ENCODE measurements at places on chromosomes 1 and 21.
A peak's percentile ranks its signal among the peaks of the same experiment; 100 is the strongest.

DNA sequence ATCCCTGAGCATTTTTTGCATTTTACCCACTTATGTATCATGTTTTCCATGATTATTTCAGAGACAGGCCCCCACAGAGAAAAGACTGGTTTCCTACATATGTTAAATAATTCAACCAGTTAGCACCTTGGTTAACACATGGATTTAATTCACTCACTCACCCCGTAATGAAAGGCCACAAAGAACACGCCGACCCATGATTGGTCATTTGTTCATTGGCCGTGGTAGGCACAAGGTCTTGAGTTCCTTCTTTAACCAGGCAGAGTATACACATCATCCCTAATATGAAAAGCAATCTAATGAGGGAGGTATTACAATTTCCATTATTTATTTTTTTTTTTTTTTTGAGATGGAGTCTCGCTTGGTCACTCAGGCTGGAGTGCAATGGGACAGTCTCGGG lies 50.6 kb downstream of the RPS6KA1 start:
- no peak for DNase-seq

DNA sequence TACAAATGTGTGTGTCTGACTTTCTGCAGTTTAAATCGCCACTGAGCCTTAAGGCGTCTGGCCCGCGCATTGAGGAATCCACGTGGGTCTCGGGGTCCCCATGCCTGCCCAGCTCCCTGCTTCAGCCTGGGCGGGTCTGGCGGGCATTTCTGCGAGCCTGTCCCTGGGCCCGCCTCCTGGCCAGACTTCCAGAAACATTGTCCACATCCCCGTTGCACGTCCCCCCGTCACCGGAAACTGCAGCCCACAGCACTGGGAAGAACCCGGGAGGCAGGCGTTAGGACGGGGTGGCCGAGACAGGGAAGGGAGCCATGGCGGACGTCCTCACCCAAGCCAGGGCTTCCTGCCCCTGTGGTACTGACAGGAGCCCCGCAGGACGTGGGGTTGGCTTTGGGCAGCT lies 113.1 kb upstream of the COL6A1 start:
- DNase-seq, result no peak

DNA sequence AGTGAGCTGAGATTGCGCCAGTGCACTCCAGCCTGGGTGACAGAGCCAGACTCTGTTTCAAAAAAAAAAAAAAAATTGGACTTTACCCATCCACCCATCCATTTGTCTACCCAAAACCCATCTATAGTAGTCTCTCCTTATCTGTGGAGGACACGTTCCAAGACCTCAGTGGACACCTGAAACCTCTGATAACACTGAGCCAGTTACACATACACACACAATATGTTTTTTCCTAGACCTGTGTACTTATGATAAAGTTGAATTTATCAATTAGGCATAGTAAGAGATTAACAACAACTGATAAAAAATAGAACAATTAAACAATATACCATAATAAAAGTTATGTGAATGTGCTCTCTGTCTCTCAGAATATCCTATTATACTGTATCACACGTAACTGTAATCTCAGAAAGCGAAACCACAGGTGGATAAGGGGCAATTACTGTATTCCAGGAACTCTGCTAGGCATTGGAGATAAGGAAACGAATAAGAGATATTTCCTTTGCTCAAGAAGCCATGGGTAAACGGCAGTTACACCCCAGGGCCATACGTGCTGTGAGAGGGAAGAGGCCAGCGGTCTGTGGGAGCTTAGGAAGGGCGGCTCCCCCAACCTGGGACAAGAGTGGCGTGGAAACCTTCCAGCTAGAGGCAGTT lies 84.2 kb upstream of the DISP3 start:
- no peak for DNase-seq

DNA sequence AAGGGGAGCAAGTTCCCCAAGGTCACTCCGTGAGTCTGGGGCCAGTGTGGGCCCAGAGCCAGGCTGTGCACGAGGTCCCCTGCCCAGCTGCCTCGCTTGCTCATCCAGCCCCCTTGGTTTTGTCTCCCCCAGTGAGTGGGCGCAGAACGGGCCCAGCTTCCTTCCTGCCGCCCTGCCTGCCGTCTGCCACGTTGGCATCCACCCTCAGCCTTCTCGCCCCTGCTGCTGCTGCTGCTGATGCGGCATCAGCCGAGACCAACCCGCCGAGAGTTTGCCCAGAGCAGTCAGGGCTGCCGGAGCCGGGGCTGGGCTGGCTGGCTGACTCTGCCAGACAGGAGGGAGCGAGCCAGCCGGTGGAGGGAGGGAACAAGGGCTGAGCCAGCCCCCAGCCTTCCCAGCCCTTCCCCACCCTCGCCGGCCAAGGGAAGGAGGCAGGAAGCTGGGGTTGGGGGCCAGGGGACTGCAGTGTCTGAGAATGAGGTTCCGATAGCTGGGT lies 31.4 kb upstream of the WASF2 start:
- peak; percentile 47 for DNase-seq

GRCh38 chr1:206492589-206492988 lies 14.7 kb upstream of the RASSF5 start:
- no peak for DNase-seq

GRCh38 chr1:197771904-197772556 lies 3.2 kb downstream of the DENND1B start:
- DNase-seq, result no peak

DNA sequence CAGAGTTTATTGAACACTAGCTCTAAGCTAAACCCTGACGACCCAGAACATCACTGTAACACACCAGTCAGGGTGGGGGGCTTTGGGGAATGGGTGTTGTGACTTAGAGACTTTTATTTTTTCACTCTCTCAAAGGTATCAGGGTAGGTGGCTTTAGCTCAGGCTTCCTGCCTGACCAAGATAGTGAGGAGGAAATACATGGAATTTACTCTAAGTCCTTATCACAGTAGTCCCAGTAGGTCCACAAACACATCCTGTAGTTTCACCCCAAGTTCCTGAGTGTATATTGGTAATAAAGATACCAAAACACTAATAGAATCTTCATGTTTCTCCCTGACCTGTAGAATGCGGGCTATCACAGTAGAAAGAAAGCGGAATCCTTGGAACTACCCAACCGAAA lies 15.1 kb downstream of the GJA5 start:
- DNase-seq, result no peak

DNA sequence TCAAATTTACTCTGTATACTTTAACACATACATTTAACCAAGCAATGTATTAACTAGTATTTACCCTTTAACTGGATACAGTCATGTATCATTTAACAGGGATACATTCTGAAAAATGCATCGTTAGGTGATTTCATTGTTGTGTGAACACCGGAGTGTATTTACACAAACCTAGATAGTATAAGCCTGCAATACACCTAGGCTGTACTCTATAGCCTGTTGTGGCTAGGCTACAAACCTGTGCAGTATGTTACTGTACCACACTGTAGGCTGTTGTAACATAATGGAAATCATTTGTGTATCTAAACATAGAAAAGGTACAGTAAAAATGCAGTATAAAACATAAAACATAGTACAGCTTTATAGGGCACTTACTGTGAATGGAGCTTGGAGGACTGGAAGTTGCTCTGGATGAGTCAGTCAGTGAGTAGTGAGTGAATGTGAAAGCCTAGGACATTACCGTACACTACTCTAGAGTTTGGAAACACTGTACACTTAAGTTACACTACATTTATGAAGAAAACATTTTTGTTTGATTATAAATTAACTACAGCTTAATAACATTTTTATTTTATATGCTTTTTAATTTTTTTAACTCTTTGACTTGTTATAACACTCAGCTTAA lies 21.3 kb downstream of the RGS4 start:
- no peak for DNase-seq

- no peak for DNase-seq
These were observed 181.7 kb upstream of the DPYD start for GRCh38 chr1:98102345-98103030.

DNA sequence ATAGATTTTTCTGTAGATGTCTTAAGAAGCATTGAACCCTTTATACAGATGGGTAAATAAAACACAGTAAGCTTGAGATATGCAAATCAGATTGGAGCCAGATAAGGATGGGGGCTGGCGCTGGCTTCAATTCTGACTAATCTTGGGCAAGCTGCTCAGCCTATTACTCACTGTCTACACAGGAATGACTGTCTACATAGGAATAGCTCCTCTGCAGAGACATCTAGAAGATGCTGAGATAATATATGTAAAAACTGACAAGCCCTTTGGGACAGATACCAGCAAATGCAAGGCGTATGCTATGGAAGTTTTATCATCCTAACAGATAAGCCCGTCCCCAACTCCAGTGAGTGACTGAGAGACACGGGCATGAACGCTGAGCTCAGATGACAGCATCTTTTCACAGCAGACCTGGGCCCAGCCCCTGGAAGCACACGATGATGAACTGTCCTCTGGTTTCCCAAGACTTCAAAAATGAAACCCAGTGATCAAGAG lies 1.7 kb downstream of the CLDN14 start:
- DNase-seq, result no peak

DNA sequence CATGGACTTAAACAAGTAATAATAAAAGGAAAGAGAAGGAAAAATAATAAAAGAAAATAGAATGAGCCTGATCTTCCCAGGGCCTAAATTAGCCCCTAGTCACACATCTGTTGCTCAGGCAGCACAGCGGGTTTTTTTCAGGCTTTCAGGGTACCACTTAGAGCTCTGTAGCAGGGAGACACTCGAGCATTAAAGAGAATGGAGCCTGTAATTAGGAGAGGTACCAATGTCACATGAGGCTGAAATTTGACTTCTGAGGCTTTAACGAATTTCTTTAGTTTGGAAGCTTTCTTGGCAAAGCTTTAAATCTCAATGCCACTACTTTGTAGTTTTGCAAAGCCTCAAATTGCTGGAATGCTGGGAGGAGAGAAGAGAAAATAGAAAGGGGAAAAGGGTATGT lies 116.3 kb downstream of the AK5 start:
- no peak for DNase-seq

- DNase-seq, result no peak
These were observed 98.2 kb downstream of the TNFSF18 start for GRCh38 chr1:172952516-172952915.

DNA sequence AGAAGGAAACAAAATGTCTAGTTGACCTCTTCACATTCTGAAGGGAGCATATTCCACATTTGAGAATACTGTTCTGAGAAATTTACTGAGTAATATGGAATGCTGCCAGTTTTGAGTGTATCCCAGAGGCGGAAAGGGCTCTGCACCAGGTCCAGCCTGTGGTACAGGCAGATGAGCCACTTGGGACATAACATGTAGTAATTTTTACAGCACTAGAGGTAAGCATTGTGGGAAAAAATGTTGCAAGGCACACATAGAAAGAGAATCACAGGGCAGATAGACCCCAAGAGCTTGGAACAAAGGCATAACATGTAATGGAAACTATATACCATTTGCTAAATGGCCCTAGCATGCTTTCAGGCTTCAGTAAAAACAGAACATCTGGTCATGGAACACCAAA lies 228.5 kb downstream of the USH2A start:
- no peak for DNase-seq

DNA sequence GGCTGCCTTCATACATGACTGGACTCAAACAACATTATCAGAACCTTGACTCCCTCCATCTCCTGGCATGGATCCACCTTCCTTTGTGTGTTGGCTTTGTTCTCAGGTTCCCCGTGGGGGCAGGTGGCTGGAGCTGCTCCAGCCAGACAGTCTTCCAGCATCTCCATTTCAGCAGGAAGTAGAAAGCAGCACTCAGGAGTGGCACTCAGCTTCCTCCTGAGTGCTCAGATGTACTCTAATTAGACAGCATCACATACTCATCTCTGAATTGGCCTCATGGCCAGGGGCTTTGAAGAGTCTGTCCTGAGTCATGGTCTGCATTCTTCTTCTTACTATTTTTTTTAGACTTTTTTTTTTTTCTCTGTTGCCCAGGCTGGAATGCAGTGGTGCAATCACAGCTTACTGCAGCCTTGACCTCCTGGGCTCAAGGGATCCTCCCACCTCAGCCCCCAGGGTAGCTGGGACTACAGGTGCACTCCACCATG lies 27.9 kb downstream of the OVAAL start:
- DNase-seq, result no peak

GRCh38 chr1:81231729-81232038 lies 569.0 kb upstream of the ADGRL2 start:
- no peak for DNase-seq

DNA sequence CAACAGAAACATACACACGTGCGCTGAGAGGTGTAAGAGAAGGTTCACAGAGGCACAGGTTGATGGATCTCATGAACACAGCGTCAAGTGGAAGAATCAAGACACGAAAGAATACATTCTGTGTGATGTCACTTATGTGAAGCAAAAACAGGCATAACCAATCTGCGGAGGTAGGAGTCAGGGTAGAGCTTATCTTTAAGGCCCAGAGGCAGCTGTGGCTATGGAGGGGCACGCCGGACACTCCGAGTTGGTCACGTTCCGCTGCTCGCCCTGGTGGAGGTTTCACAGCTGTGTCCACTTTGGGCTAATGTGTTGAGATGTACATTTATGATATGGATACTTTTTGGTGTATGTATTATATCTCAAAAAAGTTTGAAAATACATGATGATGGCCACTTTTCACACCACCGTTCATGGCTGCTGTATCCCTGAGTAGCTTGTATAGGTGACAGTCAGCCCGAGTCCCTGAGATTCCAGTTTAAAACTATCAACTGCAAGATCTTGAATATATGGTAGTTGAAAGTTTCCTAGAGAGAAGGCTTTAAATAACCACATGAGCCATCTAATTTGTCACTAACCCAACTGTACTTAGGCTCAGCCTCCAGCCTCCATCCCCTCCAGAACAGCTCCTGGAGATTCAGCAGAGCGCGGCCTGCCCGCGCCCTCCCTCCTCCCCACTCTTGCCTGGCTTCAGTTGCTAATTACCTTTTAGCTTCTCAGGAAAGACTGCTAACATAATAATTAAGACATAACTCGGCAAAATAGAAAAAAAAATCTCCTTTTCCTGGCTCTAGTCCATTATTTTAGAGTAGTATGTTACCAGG lies 6.7 kb upstream of the ADARB1 start:
- DNase-seq, result no peak

DNA sequence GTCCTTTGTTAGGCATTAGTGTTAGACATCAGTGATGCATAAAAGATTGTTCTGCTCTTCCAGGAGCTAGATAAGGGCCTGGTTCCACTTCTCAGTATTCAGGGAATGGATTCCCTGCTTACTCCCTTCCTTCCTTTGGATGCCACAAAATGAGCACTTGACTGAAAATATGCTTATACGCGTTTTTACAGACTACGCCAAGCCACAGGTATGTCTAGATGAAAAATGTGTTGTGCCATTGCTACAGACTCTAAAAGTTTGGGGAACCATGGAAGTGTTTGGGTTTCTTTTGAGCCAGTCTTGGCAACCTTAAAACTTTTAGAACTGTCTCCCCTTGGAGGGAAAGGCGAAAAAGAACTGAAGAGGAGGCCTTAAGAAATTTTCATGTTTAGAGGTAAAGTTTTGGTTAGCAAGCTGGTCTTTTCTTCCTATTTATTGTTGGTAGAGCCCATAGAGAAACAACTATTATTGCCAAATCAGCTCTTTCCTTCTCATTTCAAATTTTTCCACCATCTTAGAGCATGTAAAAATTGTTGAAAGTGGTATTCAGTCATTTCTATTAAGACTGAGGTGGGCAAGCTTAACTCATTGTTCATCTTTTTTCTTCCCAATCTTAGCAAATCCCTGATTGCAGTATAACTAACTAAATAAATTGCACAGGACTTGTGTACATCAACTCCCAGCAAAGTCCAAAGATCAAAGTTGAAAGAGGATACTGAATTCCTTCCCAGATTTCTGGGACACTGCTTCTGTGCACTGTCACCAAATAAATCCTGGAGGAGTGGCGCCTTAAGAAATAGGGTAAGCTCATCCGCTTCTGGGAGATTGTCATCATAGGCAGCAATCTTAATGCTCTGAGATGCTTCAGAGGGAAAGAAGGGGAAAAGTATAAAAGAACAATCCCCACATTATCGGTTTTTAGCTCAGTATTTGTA lies 18.9 kb downstream of the FGGY start:
- no peak for DNase-seq

- DNase-seq, result no peak
These were observed 343.1 kb upstream of the DUSP10 start for GRCh38 chr1:222084996-222085395.

Data from CD4-positive, alpha-beta T cell (primary cell).